ENCODE measurements at places on chromosomes 5 and 9. TPM values are rescaled to one million over a fixed set of nuclear protein-coding genes. Genes with fewer than 3 reads are reported as not detected.

C5orf58 gene
- total RNA-seq: not detected

GRCh38 chr9:32345243-32345642 is 39.2 kb upstream of the ACO1 start:
- DNase-seq: no peak

DNA sequence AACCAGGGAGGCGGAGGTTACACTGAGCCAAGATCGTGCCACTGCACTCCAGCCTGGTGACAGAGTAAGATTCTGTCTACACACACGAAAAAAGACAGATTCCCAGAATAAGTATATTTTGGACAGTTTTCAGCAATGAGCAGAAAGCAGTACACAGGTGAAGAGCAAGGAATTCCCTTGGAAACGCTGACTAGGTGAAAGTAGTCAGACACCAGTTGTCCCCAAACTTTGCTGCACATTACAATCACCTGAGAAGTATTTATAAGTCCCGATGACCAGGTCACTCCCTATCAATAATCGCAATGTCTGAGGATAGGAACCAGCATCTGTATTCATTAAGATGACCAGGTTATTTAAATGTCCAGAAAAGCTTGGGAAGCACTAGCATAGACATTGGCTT is 78.3 kb downstream of the CPLANE1 start:
- no peak for DNase-seq

DNA sequence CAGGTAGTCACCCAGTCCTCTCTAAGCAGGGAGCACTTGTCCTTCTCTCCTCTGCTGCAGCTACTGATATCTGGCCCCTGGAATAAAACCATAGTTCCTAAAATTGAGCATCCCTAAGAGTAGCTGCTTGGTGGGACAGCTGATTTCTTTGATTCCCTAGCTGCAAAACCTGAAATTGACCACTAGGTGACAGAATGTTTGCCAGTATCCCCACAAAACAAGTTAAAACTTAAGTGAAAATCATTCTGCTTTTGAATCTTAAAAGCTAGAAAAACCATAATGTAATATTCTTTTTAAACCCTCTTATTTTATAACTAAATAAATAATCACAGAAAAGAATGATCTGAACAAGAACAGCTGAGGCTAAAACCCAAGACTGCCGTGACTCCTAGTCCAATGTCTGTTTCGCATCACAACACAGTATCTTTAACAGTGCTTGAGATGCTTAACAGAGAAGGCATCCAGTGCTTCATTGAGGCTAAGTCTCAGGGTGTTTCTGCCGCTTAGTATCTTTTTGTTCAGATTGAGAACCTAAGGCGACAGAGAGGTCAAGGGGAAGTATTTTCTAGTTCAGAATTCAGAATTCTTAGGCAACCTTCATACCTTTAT is 24.4 kb upstream of the TAL2 start:
- no peak for DNase-seq

CENPP gene
- 22.3 TPM for total RNA-seq

PLPPR1 gene
- total RNA-seq: not detected

SLC25A46 gene
- 49.6 TPM for total RNA-seq

DNA sequence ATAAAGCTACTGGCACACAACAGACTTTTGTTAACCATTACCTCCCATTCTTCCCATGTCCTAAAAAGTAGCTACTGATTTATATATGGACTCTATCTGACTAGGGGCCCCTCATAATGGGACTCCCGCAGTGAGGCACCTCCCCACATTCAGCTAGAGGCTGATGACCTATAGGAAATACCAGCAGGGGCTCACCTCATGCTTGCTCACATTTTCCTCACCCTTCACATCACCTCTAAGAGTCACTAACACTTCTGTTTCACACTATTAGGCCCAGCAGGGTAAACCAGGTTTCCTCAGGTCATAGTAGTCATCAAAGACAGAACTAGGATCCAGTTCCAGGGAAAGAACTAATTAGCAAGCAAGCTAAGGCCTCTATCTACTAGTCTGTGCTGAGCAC is 60.7 kb downstream of the PRELID2 start:
- no peak for DNase-seq

PRRC1 gene
- 30.4 TPM for total RNA-seq

APBA1 gene
- total RNA-seq: not detected

GRCh38 chr5:140220032-140220697 is 45.2 kb downstream of the CYSTM1 start:
- peak; percentile 29 for DNase-seq

GRCh38 chr9:95771556-95772246 is 103.8 kb upstream of the ERCC6L2 start:
- no peak for DNase-seq

APBB3 gene
- total RNA-seq: 36.6 TPM

- DNase-seq: no peak
These were observed 652.3 kb upstream of the FTMT start for GRCh38 chr5:121199216-121199999.

DNA sequence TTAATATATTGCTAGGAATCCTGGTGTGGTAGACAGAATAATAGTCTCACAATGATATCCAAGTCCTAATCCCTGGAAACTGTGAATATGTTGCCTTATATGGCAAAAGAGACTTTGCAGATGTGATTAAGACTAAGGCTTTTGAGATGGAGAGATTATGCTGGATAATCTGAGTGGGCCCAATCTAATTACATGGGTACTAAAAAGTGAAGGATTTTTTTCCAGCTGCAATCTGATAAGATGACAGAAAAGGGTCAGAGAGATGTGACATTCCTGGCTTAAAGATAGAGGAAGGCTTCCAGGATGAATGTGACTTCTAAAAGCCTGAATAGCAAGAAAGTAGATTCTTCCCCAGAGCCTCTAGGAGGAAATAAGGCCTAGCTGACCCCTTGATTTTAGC is 80.7 kb upstream of the MPDZ start:
- DNase-seq: no peak
